IMR-90 (cell line): ENCODE measurements at places on chromosomes 4 and X. TPM values are rescaled to one million over a fixed set of nuclear protein-coding genes. Genes with fewer than 3 reads are reported as not detected.

The FREM3 gene
- not detected in 2 replicates for total RNA-seq

The CYBB gene
- not detected in 2 replicates for total RNA-seq

The SCOC gene
- total RNA-seq: 12.9 and 51.7 TPM in 2 replicates

The MAGEB17 gene
- total RNA-seq: under 0.01 TPM in 2 replicates

The RTL9 gene
- 0.56 and 0.90 TPM in 2 replicates for total RNA-seq

The NMU gene
- not detected in 2 replicates for total RNA-seq

The CT45A2 gene
- total RNA-seq: not detected in 2 replicates

The SATL1 gene
- total RNA-seq: not detected in 2 replicates

The FRMD7 gene
- total RNA-seq: not detected in 2 replicates

The PIR gene
- total RNA-seq: 5.7 and 5.8 TPM in 2 replicates

The UGT2B17 gene
- total RNA-seq: not detected in 2 replicates

The STATH gene
- not detected in 2 replicates for total RNA-seq

GRCh38 chrX:17590892-17591740, 146.2 kb upstream of the SCML1 start:
- peak; percentile 80 for DNase-seq

GRCh38 chr4:113565702-113566012, 195.9 kb downstream of the CAMK2D start:
- no peak for DNase-seq

GRCh38 chr4:112706840-112707207, 69.9 kb downstream of the LARP7 start:
- DNase-seq: no peak

DNA sequence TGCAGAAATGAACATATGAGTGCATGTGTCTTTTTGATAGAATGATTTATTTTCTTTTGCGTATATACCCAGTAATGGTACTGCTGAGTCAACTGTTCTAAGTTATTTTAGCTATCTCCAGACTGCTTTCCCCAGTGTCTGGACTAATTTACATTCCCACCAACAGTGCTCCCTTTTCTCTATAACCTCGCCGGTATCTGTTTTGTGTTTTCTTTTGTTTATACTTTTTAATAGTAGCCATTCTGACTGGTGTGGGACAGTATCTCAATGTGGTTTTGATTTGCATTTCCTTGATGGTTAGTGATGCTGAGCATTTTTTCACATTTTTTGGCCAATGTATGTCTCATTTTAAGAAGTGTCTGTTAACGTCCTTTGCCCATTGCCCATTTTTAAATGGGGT, 218.6 kb upstream of the KCNIP4 start:
- DNase-seq: no peak

DNA sequence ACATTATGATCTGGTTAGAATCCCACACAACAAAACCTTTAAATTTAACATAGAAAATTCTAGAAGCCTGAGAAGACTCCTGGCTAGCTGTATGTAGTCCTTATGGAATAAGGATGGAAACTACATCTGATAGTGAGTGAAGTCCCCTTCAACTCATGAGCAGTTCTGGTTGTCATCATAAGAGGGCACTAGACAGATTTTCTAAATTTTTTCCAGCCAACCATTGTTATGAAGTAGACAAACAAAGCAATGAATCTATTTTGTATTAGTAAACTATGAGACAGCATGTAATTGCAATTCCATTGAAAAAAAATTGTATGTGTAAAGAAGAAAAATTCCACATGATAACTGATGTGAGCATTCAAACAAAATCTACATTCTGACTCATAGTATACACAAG, 35.2 kb downstream of the PWWP3B start:
- no peak for DNase-seq

DNA sequence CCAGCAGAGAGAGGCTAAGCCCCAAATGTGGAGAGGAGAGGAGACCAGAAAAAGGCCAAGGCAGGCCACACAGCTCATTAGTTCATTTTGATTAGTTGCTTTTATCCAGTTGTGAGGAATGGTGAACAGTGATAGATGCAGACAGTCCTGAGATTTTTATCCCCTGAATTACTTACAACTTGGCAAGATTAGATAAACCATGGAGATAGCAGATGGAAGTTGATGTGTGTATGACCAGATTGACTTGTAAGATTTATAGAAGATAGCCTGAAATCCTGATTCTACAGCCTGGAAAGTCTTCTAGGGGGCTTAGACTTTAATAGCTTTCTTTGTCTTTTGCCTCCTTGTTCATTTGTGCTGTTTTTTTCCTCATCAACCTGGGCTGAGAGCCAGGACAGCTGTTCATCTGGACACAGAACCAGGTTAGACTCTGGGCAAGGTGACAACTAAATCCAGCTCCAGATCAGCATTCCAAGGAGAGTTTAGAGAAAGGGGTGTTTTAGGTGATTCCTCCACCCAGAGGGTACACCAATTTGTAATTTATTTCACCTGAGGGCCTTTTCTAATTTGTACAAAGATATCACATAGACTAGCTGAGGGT, 215.5 kb downstream of the SPATA18 start:
- no peak for DNase-seq

DNA sequence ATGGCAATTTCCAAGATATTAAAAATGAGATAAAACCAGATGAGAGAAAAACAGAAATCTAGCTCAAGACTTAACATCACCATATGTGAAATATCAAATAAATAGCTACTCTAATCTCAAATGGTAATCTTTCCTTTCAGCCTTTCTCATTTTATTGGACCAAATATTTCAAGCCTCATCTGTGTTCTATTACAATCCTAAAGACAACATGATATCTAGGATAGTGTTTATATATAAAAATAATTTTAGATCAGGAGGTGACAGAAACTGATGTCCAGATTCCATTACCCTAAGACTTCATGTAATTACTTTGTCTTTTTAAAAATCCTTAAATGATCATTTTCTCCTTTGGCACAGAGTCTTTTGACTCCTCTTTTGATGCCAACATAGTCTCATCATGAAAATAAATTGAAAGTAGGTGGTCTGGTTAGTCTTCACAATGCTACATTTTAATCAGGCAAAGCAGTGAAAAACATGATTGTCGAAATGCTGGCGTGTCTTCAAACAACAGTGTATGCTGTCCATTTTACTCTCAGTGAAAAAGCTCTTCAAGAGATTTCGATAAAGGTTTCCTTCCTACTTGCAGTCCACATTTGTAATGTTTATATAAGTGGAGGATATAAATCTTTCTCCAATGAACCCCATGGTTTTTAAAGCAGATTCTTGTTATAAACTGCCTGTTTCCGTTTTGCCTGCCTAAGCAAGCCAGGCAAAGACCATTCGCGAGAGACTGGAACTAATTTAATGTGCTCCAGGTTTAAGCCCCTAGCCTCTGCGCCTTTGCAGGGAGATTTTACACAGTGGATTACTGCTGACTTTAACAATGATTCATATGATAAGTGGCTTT, 169.8 kb downstream of the SCFD2 start:
- peak; percentile 36 for DNase-seq

DNA sequence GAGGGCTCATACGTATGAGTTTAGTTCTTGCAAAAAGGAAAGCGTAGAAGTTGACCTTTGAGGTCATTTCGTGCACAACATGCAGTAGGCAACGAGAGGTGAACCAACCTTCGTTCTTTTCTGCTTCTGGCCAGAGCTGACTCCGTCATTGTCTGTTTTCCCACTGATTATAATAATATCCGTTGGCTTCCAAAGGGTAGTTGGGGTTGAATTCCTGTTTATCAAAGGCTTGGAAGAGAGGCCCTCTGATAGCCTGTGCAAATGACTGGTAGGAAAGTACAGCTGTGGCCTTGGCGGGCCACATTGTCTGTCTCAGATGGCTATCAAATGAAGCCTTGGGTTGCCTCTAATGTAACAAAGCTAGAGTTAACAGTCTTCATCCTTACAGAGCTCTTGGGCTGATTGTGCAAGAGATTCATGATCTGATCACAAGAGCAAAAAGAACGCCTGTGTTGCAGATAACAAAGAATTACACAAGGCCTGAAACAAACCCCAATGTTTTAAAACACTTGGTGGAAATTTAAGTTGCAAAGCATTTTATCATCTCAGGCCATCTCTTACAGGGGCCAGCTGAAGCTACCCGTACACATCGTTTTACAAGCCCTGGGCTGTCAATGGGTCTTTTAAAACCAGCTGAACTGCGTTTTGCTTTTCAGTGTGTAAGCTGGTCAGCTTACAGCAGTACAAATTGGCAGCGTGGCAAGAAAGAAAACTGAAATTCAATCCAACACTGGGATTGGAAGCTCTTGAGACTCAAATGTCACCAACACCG, 46.1 kb upstream of the FAM9C start:
- DNase-seq: peak; percentile 51

- DNase-seq: peak; percentile 54
Observed at GRCh38 chr4:141041021-141041476, 92.2 kb downstream of the RNF150 start.

- DNase-seq: peak; percentile 30
Observed at GRCh38 chr4:845836-846251, 19.9 kb upstream of the CPLX1 start.

- no peak for DNase-seq
Observed at GRCh38 chrX:5718651-5719050, 510.0 kb downstream of the NLGN4X start.

DNA sequence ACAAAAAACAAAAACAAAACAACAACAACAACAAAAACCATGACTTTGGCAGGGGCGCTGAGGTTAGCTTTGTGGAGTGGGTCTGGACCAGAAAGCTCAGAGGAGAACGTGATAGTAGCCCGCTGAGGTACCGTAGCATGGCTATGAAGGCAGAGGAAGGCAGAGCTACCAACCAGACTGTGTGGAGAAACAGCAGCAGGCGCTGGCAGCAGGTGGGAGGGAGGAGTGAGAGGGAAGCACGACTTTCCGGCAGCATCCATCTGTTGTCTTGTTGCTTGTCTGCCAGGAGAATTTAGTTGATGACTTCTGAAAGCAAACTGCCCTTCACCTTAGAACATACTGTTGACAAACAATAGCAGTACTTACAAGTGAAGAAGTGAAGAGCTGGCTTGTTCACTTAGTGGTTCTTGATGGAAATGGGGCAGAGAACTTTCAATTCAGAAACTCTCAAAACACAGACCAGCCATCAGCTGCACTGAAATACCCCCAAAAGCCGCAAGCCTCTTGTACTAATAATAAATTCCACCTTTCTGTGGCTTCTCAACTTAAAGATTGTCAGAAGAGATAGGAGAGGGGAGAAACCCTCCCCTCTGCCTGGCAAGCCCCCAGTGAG, 447.2 kb downstream of the SLITRK2 start:
- DNase-seq: no peak

GRCh38 chr4:183202523-183202922, 103.5 kb downstream of the WWC2 start:
- DNase-seq: no peak

GRCh38 chr4:70640192-70640591, 11.6 kb downstream of the ENAM start:
- DNase-seq: no peak

DNA sequence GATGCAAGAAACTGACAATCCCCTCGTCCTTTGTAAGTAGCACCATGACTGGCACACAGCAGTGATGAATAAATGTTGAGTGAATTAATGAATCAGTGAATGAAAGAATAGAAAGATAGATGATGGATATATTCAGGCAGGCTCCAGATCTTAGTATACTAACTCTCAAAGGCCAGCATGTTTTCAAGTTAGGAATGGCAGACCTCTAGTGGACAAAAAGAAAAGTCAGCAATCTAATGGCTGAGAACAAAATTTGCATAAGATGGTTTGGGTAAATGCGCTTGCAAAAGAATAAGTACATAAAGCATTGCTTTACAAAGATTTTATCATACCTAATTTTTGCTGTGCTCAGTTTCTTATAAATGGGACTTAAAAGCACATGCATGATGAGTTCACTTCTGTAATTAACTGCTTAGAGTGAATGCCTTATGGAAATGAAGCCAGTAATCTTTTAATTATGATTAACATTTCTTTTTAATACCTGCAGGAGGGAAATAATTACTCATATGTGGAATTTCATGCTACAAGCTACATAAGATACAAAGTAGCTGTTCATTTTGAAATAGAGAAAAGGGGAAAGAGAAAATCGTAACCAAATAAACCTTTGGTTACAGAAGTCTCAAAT, 126.9 kb upstream of the GPRIN3 start:
- peak; percentile 35 for DNase-seq

GRCh38 chr4:171256223-171256622, 557.0 kb upstream of the GALNTL6 start:
- DNase-seq: no peak

- DNase-seq: peak; percentile 54
Observed at GRCh38 chr4:153318696-153319320, 25.7 kb upstream of the MND1 start.

DNA sequence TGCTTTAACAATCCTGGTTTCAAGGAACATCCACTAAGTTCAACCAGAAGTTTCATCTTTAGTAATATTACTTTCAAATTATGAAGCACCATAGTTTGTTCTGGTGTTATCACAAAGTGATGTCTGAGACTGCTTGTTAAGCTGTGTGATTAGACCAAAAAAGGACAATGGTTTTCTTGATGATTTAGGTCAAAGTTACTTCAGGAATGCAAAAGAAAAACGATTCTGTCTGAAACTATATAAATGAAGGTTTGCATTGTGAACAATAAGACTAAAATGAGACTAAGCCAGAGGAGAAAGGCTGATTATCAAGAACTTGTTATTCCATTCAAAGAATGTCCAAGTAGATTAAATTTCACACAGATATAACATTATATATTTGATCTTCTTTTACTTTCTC, 122.4 kb upstream of the ETNPPL start:
- peak; percentile 58 for DNase-seq

GRCh38 chr4:60948008-60948407, 252.1 kb upstream of the ADGRL3 start:
- DNase-seq: peak; percentile 26

GRCh38 chr4:91936311-91936710, 367.5 kb upstream of the GRID2 start:
- DNase-seq: peak; percentile 6

GRCh38 chr4:88826771-88827170, 129.1 kb upstream of the NAP1L5 start:
- no peak for DNase-seq

DNA sequence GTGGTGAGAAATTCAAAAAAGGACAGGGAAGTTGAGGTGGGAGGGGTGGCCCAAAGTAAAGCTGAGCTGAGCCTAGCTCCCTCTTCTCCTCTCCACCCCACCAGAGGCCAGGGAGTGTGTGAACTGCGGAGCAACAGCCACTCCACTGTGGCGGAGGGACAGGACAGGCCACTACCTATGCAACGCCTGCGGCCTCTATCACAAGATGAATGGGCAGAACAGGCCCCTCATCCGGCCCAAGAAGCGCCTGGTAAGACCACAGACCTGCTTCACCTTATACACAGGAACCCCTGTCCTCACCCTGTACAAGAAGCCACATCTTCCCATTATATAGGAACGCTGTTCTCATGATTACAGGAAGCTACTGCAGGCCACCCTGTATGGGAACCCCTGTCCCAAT, 5.8 kb downstream of the GATA1 start:
- DNase-seq: no peak
